NCI-H2081 treated with DMSO at 0.1 percent for 48 hours (cell line): ENCODE measurements at places on chromosomes 16 and 17.

DNA sequence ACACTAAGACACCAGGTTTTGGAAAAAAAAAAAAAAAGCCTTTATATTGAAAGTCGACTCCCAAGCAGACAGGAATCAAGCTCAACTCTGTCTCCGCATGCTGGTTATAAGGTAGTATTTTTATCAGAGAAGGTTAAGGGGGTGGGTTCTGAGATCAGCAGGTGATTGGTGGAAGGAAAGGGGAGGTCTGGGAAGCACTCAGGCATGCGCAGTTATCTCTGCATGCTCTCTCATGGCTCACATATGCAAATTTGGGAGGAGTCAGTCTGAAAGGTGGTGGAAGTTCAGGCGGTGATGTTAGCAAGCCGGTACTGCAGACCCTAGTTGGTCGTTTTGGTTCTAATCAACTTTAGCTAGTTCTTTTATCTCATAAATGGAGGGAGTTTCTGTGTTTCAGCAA lies 357.6 kb upstream of the C16orf82 start:
- no peak for DNase-seq

- no peak for DNase-seq
Measured at GRCh38 chr17:38861399-38861843, 7.9 kb upstream of the RPL23 start.

- DNase-seq: no peak
Measured at GRCh38 chr16:75590920-75591843, 25.0 kb downstream of the GABARAPL2 start.

DNA sequence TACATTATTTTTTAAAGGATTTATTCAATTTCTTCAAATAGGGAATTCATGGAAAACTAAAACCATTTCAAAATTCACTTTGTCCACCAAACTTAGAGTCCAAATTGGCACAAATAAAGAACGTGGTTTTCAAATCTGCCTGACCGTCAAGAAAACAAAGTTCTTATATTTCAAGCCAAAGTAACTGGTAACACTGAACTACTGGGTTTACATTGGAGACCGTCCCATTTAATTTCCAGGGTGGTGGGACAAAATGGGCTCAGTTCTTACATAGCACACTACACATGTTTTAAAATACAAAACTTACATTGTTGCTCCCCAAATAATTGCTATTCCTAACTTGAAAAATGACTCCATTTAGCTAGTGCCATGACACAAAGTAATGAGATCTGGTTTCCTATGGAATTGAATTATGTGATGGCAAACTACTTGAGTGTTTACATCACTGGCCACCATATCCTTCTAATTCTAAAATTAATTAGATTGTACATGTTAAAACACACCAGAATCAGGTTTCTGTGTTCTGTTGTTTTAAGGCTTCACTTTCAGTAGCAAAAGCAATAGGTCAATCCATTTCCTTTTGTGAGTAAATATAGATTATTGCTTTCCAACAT lies 6.5 kb downstream of the PSME3IP1 start:
- DNase-seq: no peak

DNA sequence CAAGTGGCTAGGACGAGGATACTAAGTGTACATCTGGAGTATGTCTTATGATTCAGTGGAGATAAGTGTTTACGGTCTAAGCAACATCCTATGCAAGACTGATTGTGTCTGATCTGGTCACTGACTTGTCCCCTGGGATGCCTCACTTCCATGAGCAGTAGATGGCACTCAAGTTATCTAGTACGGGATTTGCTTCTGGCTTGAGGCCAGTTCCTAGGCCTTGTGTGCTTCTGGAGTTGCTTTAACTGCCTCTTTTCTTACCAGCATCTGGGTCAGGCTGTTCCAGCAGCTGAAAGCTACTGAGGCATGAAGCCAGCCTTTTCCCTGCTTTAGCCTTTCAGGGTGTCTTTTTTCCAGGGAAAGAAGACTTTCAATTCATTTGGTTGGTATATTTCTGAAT lies 23.0 kb downstream of the SUPT6H start:
- no peak for DNase-seq

DNA sequence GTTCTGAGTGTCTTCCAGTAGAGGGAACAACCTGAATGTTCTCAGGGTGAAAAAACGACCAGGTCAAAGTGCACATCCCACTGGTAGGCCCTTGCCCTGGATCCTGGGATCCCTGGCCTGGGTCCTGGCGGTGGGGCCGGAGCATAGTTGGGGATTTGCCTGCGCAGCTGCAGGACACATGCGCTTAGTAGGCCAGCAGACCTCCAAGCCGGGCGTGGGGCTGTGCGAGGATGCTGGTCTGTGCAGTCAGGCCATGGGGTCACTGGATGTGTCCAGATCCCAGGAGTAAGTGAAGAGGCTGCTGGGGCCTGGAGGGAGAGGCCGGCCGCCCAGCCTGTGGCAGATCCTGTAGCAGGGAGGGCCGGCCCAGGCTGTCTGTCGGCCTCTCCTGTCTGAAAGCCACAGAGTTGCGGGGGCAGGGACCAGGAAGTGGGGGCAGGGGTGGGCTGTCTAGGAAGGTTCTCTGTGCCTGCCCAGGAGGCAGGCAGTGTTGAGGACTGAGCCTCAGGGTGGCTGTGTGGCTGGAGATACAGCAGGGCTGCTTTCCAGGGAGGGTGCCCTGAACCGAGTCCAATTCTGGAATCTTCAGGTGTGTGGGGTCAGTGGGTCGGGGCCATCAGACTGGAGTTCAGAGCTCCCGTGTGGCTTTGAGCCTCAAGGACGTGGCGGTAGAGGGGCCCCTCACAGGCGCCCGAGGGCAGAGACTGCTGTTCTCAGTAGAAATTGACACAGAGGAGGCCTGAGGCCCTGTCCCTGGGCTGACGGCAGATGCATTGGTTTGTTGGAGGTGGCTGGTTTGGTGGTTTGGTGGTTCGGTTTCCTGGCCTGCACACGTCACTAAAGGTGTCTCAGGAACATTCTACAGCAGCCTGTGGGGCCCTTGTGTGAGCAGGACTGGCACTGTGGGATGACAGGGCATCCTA lies 17.2 kb upstream of the NUDT16L1 start:
- DNase-seq: no peak
